GDM1 (cell line): ENCODE measurements at places on chromosomes 6 and 20.

DNA sequence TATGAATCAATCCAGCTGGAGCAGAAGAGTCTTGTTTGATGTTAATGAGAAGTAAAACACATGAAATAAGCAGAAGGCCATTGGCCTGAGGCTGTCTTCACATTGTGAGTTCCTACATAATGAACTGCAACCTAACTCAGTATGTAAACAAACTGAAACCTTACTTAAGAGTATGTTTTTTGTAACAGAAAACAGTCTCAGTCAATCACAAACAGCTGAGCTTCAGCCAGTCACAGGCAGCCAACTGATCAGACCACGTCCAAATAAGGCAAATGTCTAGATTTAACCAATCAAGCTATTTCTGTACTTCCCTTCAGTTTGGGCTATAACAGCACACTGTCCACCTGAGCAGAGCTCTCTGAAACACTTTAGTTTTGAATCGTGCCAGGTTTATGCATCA is 234.7 kb downstream of the TRDN start:
- DNase-seq: no peak

DNA sequence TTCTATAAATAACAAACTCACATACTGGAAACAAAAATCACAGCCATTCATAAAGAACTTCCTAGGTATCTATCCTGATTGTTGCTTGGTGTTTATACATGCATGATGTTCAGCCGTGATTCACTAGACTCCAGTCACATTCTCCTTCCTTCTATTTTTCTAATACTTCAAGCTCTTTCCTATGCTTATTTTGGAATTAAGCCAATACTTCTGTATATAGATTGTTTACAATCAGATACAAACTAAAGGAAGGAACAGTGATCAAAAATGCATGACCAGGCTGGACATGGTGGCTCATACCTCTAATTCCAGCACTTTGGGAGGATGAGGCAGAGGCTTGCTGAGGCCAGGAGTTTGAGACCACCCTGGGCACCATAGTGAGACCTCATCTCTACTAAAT is 377.5 kb upstream of the IRAK1BP1 start:
- DNase-seq: no peak

DNA sequence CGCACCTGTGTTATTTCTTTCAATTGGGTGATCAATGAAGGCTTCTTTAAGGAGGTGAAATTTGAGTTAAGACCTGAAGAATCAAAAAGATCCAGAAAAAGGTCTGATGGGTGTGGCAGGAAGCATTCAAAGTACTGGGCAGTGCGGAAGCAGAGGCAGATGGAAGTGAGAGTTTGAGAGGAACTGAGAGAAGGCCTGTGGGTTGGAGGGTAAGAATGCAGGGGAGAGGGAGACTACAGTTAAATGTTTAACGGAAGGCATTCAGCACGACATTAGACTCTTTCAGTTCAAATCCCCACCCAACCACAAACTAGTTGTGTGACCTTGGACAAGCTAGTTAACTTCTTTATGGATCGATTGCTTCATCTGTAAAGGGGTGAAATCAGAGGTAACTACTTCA is 50.5 kb upstream of the GCM1 start:
- no peak for DNase-seq

DNA sequence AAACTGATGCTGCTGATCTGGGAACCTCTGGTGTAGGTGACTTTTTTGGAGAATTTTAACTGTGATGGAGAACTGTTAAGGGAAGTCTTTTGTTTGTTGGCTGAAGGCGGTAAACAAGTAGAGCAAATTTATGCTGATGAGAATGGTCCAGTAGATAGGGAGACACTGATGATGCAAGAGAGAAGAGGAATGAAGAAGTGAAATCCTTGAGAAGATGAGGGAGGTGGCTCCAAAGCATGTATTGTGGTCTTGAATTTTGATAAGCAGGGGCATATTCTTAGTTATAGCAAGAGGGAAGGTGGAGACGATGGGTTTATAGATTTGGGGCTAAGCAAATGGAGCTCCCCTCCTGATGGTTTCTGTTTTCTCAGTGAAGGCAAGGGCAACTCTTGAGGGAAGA is 22.0 kb downstream of the MAPK14 start:
- DNase-seq: no peak

DNA sequence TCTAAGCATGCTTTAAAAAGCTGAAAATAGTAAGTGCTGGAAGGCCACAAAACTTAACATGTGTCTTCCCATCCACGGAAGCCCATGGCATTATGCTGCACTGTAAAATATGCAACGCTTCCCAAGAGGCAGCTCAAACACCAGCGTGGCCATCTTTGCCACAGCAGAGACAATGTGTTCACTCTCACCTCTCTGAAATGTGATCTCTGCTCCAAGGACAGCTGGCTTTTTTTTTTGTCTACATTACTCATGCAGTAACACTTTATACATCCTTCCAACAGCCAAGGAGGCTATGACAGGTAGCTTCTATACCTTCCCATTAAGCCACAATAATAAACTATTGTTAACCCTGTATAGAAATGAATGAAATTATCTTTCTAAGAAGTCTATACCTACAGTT is 49.2 kb downstream of the BLOC1S5 start:
- DNase-seq: no peak

DNA sequence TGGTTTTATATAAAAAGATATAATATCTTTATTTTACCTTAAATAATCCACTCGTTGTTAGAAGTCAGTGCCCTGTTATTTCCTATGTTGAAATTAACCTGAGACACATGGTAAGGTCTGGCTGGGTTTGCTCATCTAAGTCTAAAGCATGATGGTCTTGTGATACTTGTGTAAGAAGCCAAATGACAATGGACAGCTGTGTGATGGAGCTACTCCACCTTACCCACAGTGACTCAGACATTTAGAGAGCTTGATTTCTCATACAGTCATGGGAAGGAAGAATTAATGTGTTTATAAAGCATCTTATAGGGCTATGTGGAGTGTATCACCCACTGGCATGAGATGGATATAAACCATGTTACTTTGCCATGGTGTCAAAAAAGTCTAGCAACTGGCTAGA is 11.7 kb downstream of the CTCFL start:
- DNase-seq: no peak

DNA sequence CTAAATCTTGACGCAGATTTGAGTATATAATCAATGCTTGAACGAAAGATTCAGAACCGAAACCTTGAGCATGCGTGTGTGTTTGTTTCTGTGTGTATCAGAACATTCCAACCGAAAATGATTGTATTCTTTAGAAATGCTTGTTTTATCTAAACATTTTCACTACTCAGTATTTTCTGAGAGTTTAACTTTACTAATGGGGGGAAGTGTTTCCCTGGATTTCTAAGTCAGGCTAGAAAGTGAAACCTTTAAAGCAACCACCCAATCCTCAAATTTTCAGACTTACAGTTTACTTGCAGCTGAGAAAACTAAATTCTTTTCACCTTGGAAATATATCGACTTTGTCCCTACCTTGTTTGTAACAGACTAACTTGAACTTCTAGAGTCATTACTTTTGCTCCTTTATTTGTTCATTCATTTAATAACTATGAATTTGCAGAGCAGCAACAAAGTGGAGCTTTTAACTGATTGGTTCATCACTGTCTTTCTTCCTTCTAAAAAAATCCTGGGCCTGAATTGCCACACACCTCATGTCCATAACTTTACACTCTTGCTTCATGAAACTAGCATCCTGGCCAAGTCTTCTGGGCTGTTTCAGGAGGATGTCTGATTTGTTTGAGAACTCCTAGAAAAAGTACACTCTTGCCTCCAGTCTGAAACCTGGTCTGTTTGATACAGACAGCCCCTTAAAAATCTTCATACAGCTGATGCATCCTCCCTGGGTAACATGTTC is 77.8 kb upstream of the XRN2 start:
- no peak for DNase-seq

DNA sequence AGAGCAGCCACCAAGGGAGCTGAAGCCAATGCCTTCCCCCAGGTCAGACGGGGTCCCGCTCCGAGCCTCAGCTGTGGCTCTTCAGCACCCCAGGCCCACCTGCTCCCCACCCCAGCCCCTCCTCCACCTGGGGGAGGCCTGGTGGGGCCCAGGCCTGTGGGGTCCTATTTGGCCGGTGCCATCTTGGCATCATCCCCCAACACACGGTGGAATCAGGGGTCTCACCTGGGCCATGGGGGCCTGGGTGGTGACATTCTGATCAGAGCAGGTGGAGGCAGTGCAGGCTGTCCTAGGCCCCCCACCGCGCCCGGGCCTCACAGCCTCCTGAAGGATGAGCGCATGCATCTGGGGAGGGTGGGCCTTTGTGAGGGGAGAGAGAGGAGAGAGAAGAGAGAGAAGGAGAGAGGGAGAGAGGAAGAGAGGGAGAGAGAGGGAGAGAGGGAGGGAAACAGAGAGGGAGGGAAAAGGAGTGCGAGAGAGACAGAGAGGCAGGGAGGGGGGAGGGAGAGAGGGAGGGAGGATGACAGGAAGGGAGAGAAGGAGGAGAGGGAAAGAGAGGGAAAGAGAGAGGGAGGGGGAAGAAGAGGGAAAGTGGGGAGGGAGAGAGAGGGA is 23.9 kb upstream of the RBBP8NL start:
- no peak for DNase-seq

GRCh38 chr6:163949431-163949830 is 534.9 kb downstream of the QKI start:
- DNase-seq: no peak
